Amniotic epithelial cell (primary cell): ENCODE measurements at places on chromosomes 7 and 10.

- peak; percentile 15 for DNase-seq
These were observed 339.7 kb downstream of the HGF start for GRCh38 chr7:81430150-81430549.

- DNase-seq = peak; percentile 27
These were observed 45.2 kb upstream of the BHLHA15 start for GRCh38 chr7:98165827-98166667.

DNA sequence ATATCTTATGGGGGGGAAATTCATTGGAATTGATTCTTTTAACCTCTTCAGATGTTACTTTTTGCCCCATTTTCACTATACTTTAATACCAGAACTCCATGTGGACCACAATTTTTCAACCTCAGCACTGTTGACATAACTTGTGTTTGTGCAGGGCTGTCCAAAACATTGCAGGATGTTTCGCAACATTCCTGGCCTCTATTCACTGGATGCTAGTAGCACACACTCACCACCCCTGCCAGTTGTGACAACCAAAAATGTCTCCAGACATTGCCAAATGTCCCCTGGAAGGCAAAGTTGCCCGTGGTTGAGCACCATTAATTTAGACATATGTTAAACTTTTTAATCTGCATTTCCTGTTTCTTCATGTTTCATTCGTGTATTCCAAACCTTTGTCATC, 234.7 kb downstream of the GFRA1 start:
- peak; percentile 56 for DNase-seq

DNA sequence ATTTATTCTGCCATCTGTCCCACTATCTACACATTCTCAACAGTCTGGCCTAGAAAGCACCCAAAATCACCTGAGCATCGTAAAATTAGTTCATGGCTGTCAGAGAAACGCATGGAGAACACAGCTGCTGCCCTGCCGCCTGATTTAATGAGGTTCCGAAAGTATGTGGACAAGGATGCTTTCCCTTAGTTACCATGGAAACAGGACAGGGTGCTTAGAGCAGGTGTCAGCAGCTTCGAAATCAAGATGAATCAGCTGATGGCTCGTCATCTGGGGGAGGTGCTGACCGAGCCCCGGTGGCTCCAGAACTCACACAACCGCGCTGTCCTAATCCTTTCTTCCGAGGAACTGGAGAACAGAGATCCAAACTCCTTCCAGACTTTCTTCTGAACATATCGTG, 151.5 kb downstream of the TEX36 start:
- no peak for DNase-seq

- no peak for DNase-seq
These were observed 74.9 kb downstream of the CLIP2 start for GRCh38 chr7:74364061-74364460.

- DNase-seq = no peak
These were observed 128.7 kb upstream of the JCAD start for GRCh38 chr10:30188101-30188500.

DNA sequence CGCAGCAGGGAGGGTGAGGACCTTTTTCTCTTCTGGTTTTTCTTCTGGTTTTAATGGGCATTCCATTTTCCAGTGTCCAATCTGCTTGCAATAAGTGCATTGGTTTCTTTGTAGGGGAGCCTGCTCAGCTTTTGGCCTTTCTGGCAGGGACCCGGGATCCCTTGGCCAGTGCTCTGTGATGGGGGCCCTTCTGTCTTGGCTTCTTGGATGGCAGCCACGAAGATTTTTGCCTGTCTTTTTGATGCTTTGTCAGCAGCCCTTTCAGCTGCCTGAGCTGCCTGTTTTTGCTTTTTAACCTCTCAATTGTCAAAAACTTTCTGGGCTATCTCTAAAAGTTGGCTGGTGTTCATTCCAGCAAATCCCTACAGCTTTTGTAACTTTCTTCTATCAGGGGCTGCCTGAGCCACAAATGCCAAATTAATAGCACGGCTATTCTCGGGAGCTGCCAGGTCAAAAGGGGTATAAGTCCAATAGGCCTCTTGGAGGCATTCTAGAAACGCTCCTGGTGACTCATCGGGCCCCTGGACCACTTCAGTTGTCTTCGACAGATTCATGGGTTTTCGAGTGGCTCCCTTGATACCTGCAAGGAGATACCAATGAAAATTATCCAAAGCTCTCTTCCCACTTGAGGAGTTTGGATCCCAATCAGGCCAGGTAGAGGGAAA, 179.9 kb upstream of the MBL2 start:
- DNase-seq = no peak

- peak; percentile 97 for DNase-seq
These were observed 143.2 kb downstream of the JAZF1 start for GRCh38 chr7:28037220-28038010.

GRCh38 chr7:80791509-80791929, 127.3 kb downstream of the SEMA3C start:
- no peak for DNase-seq

DNA sequence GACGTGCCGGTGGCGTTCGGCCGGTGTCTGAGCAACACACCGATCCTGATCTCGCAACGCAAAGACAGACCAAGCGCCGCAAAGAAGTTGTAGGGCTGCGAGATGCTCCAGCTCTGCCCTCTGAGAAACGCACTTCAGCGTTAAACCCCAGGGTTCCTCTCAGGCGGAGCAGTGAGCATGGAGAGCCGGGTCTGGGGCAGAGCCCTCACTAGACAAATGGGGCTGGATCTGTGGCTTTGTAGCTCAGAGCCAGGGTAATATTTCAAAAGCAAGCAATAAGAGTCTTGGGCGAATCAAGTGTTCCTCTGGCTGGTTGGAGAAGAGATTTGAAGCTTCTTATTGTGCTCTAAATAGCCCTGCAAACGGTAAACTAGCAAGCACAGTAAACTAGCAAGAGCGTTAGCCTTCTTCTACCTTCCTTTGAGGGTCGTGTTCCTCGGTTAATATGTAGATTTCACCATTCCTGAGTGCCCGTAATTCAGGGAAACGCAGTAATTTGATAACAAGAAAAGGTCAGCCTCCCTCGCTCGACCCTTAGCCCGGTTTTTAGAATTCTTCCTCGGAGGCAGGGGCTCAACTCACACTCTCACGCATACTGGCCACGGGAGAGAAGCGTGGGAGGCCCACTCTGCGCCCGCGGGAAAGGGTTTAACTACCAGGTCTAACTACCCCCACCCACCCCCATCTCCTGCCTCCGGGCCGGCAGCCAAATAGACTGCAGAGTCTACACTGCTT, 6.7 kb downstream of the SKAP2 start:
- DNase-seq = peak; percentile 8

GRCh38 chr7:106653488-106653887, 7.5 kb downstream of the CCDC71L start:
- peak; percentile 22 for DNase-seq

GRCh38 chr7:41162612-41163011, 540.3 kb downstream of the INHBA start:
- peak; percentile 20 for DNase-seq

DNA sequence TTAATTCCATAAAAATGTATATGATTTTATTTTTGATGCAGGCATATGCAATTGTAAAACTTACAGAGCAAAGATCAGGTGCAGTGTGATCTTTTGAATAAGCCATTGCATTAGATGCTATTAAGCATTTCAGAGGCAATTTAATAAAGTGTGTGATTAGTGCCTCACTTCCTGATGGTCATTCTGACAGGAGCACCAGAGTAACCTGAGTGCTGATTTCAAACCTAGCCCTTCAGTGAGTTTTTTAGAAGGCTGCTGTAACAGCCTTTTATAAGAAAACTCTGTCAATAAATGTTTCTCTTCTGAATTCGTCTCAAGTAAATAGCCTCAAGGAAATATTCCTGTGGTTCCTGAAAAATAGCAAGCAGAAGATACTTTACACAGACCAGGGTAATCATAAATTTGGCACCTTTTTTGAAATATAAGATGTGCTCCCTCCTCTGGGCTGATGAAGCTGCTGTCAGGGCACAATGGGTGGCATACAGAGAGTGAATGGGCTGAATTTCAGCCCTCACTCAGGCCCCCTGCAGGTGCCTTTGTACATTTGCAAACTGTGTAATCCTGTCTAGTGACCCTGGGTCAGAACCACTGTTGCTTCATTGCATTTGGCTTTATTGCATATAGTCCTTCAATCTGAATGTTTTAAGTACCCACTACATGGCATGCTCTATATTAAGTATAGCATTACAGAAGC, 193.7 kb upstream of the CSTF2T start:
- DNase-seq = peak; percentile 26

DNA sequence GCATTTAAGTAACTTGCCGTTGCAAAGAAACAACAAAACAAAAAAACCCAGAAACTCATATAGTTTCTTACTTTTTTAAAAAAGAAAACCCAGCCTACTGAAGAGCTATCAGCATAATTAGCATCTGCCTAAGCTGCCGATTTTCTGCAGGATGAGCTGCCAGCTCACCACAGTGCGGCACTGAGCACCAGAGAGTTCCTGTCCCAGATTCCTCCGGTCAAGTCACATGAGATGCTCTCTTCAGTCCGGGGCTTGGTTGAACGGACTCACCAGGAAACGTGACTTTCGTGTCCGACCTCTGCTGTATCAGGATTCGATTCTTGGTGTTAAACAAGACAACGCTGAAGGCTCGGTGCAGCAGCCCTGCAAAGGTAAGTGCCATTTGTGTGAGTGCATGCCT, 3.2 kb downstream of the IDI2 start:
- no peak for DNase-seq
